ENCODE measurements at places on chromosomes 7 and 10. TPM values are rescaled to one million over a fixed set of nuclear protein-coding genes. Genes with fewer than 3 reads are reported as not detected.
A peak's percentile ranks its signal among the peaks of the same experiment; 100 is the strongest.

The HGF gene
- total RNA-seq = not detected

The POU6F2 gene
- not detected for total RNA-seq

The CLEC5A gene
- not detected for total RNA-seq

The UTF1 gene
- total RNA-seq = not detected

The FAM25C gene
- not detected for total RNA-seq

The CCDC71L gene
- total RNA-seq = not detected

GRCh38 chr7:47191876-47192291 is 390.0 kb downstream of the TNS3 start:
- no peaks in the 10 kb centered on the region for H3K27me3 ChIP-seq
- H3K4me1 ChIP-seq = peaks cover 14% of the 10 kb centered on the region
- no peaks in the 10 kb centered on the region for H3K36me3 ChIP-seq

DNA sequence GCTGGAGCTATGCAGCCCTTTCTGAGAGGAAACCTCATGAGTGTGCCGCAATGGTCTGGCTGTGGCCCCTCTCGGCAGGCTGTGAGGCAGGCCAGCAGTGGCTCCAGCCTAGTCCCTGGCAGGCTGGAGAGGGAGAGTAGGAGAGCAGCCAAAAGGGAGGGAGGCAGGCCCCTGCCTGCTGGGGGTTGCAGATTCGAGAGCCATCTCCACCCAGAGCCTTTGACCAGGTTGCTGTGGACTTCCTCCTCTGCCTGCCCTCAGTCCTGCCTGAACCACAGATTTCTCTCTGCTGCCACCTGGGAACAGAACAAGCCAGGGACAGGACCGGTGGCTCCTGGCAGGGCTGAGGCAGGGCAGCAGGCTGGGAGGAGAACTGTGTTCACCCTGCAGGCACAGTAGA is 13.9 kb downstream of the PAX2 start:
- H3K36me3 ChIP-seq = no peaks in the 10 kb centered on the region
- no peaks in the 10 kb centered on the region for H3K4me1 ChIP-seq
- H3K27me3 ChIP-seq = peaks cover 7% of the 10 kb centered on the region
- peak; percentile 8 for DNase-seq
- no peak overlapping the region for H3K27ac ChIP-seq

GRCh38 chr7:116500078-116500853 is 728 bp downstream of the CAV2 start:
- no peak overlapping the region for H3K27ac ChIP-seq
- H3K4me3 ChIP-seq = peak overlapping the region; percentile 73
- H3K4me1 ChIP-seq = peaks cover 10% of the 10 kb centered on the region
- DNase-seq = no peak
- no peaks in the 10 kb centered on the region for H3K36me3 ChIP-seq

GRCh38 chr7:14851610-14852009 is 50.9 kb downstream of the DGKB start:
- H3K27ac ChIP-seq = no peak overlapping the region
- H3K36me3 ChIP-seq = no peaks in the 10 kb centered on the region
- H3K27me3 ChIP-seq = no peaks in the 10 kb centered on the region
- no peaks in the 10 kb centered on the region for H3K4me1 ChIP-seq
- no peak overlapping the region for H3K4me3 ChIP-seq
- no peak for DNase-seq

DNA sequence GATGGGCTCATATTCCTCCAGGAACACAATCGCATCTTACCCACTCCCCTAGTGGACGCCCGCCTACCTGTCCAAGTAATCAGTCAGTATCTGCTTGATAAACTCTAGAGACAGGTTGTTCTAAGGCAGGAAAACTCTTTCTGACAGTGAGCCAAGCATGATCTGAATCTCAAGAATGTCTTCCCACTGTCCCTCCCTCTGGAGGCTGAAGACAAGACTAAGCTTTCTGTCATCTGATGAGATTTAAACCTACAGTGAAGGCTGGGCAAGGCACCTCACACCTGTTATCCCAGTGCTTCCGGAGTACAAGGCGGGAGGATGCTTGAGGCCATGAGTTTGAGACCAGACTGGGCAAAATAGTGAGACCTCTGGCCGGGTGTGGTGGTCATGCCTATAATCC is 586.6 kb downstream of the GALNT17 start:
- no peaks in the 10 kb centered on the region for H3K36me3 ChIP-seq
- H3K27ac ChIP-seq = no peak overlapping the region
- H3K4me1 ChIP-seq = no peaks in the 10 kb centered on the region
- no peaks in the 10 kb centered on the region for H3K27me3 ChIP-seq

- H3K27me3 ChIP-seq = peaks cover 5% of the 10 kb centered on the region
- peak overlapping the region; percentile 9 for H3K4me3 ChIP-seq
- no peak for DNase-seq
- H3K36me3 ChIP-seq = no peaks in the 10 kb centered on the region
These were observed 41.2 kb upstream of the SDK1 start for GRCh38 chr7:3259711-3260400.

DNA sequence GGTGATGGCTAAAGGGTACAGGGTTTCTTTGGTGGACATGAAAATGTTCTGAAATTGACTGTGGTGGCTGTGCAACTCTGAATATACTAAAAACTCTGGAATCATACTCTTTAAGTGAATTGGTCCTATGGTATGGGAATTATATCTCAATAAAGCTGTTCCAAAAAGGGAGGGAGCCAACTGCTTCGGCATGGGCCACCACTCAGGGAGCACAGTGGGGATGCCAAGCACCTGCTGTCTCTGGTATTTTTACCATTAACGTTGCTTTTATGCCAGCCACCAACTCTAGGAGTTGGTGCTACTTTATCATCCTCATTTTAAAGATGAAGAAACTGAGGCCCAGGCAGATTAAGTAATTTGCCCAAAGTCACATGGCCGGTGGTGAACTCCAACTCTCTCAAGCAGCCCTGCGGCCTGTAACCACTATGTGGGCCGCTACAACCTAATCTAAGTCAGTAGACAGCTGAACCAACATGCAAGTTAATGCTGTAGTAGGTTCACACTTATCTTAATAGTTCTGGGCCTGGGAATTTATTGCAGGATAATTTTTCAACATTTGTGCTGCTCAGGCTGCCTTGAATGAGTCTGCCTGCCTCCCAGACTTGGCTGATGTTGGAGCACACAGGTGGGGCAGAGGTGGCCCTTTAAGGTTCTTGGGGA is 20.8 kb downstream of the SH3PXD2A start:
- no peaks in the 10 kb centered on the region for H3K27me3 ChIP-seq
- H3K27ac ChIP-seq = peak overlapping the region; percentile 81
- H3K36me3 ChIP-seq = no peaks in the 10 kb centered on the region
- H3K4me3 ChIP-seq = no peak overlapping the region

DNA sequence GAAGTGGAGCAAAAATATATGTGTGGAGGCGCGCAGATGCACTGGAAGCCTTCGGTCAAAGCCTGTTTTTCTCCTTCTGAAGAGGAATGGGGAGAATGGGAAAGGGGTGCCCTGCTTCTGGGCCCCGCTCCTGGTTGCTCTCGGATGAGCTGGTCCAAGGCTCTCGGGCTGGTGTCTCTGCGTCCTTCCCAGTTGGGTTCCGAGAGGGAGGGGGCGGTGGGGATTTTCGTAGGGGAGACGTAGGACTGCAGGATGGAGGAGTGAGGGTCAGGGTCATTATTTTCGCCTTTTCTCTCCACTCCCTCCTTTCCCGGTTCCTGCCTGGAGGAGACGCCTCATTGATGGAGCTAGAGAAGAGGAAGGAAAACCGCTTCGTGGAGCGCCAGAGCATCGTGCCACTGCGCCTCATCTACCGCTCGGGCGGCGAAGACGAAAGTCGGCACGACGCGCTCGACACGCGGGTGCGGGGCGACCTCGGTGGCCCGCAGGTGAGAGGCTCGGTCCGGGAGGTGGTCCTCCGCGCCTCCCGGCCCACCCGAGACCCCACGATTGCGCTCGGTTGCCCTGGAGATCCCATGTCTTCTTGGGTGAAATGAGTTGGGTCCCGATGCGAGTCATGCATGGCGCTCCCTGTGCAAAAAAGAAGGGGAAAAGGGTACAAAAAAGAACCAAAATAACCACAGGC is 790 bp downstream of the ADAM22 start:
- DNase-seq = no peak
- no peaks in the 10 kb centered on the region for H3K36me3 ChIP-seq
- no peak overlapping the region for H3K27ac ChIP-seq
- peak overlapping the region; percentile 77 for H3K4me3 ChIP-seq
- no peaks in the 10 kb centered on the region for H3K27me3 ChIP-seq

DNA sequence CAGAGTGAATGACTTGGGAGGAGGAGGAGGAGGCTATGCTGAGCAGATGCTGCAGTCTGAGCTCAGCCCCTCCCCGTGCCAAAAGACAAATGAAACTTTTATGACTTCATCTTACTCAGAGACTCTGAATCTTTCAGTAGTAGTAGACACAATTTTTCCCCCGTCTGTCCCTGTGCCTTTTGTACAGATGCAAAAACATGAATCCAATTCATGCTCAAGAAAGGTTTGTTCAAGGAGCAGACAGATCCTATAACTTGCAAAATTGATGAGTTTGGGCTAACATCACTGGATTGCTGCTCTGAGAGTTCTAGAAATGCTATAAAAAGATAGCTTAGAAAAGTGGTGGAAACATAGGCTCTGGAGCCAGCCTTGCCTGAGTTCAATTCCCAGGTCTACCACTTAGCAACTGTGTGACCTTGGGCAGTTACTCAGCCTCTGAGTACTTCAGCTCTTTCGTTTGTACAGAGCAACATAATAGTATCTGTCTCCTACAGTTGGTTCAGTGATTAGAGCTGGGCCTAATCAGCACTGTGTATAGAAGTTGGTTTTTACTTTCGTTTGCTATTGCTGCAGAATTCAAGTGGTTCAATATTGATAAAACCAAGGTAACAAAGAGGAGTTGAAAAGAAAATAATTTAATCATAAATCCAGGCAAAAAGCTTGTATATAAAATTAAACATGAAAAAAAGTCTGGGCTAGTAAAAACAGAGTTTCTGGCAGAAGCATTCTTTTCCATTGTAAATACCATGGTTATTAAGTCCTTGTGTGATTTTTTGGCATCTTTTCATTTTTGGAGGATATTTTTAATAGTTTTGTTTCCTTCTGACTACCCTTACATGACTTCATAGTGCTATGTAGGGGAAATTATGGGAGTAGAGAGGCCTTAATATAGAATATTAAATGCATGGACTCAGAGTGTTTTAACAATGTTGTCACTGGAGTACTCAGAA is 174.2 kb upstream of the ZNF32 start:
- no peaks in the 10 kb centered on the region for H3K36me3 ChIP-seq
- no peak for DNase-seq
- H3K27me3 ChIP-seq = no peaks in the 10 kb centered on the region
- H3K27ac ChIP-seq = no peak overlapping the region

DNA sequence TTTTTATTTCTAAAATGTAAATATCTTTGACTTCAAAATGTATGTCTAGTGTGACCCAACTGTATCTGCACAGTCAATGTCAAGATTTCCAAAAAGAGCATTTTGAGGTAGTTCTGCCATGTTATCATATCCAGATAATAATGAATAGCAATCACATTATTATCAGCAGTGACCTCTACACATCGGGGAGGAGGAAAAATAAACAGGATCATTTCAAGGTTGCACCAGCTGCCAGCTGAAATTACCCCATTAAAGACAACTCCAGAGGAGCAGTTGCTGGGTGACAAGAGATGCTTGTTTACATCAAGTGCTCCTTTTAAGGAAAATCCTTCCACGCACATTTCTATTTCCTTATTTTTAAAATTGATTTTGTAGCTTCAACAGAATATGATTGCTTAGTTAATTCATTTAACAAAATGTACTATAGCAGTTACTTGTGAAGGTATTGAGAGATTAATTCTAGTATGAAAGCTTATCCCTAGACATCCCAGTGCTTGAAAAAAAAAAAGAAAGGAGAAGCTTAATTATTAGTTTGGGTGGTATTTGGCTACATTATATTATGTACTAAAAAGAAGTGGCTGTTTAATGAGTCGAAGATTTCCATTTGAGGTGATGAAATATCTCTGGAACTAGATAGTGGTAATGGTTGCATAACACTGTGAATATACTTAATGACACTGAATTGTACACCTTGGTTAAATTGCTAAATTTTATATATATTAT is 19.3 kb upstream of the SLC35G1 start:
- H3K36me3 ChIP-seq = no peaks in the 10 kb centered on the region
- H3K4me3 ChIP-seq = no peak overlapping the region
- H3K27me3 ChIP-seq = no peaks in the 10 kb centered on the region
- no peak overlapping the region for H3K27ac ChIP-seq
- DNase-seq = no peak
- no peaks in the 10 kb centered on the region for H3K4me1 ChIP-seq

- H3K36me3 ChIP-seq = no peaks in the 10 kb centered on the region
- DNase-seq = no peak
- no peak overlapping the region for H3K27ac ChIP-seq
- H3K4me1 ChIP-seq = peaks cover 34% of the 10 kb centered on the region
- no peaks in the 10 kb centered on the region for H3K27me3 ChIP-seq
These were observed 643.1 kb downstream of the PARD3 start for GRCh38 chr10:34171957-34172527.

DNA sequence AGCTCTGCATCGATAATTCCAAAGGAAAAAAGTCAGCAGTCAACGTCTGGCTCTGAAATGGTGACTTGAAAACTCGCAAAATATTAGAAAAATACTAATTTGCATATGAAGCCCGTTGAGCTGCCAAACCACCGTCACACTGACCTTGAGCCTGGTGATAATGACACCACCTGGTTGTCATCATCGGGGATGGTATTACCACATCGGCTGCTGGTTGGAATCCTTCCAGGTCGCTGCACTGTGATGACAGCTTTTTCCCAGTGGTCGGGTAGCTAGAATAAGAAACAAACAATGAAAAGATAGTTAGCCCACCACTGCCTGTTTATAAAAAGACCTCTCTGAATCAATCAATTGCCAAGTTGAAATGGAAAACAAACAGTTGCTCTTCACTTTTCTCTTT is 41.6 kb downstream of the LAMB1 start:
- peaks cover 83% of the 10 kb centered on the region for H3K36me3 ChIP-seq
- H3K4me1 ChIP-seq = peaks cover 12% of the 10 kb centered on the region
- H3K27ac ChIP-seq = no peak overlapping the region
- H3K4me3 ChIP-seq = no peak overlapping the region
- no peaks in the 10 kb centered on the region for H3K27me3 ChIP-seq
- no peak for DNase-seq

DNA sequence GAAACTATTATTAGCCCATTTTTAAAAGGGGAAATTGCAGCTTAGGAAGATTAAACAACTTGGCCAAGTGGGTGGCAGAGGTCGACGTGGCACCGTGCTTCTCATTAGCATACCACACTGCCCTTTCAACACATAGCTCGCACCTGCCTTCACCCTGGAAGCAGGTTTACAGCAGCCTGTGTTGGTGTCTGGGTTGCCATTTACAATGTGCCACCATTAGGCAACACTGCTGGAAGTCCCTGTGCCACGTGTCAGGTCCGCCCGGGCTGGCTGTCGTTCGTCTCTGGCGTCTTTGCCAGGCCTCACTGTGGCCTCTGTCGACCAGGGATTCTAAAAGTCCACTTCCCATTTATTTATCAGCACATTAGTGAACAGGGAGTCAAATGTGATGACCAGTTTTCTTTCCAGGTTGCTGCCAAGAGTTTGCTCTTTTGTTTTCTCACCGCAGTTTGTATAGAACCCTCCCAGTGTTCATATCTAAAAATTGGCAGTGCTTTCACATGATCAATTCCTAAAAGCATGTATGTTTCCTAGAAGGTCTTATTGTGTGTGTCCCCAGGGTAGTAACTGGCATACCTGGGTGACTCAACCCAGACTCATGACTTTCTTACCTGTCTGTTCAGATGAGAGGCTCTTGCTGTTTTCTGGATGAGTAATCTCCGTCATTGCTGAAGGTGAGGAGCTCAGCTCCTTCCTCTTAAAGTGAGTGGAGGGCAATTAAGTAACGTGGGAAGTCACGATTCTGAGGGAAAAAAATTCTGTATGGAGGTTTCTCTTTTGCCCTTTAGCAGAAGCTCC is 9.2 kb downstream of the INSIG1 start:
- DNase-seq = no peak
- no peaks in the 10 kb centered on the region for H3K27me3 ChIP-seq
- H3K27ac ChIP-seq = no peak overlapping the region
- H3K4me1 ChIP-seq = no peaks in the 10 kb centered on the region
- no peak overlapping the region for H3K4me3 ChIP-seq

- H3K4me1 ChIP-seq = no peaks in the 10 kb centered on the region
- H3K36me3 ChIP-seq = no peaks in the 10 kb centered on the region
- no peak overlapping the region for H3K27ac ChIP-seq
- H3K27me3 ChIP-seq = peaks cover 2% of the 10 kb centered on the region
These were observed 354.4 kb upstream of the MKI67 start for GRCh38 chr10:128480601-128481000.

Measured in HepG2 (cell line).